ENCODE measurements at places on chromosomes 3 and 15.

- no peak for DNase-seq
These were observed 68.0 kb downstream of the MRPL46 start for GRCh38 chr15:88399021-88399685.

- no peak for DNase-seq
These were observed 39.7 kb downstream of the DIPK2A start for GRCh38 chr3:144011251-144011799.

DNA sequence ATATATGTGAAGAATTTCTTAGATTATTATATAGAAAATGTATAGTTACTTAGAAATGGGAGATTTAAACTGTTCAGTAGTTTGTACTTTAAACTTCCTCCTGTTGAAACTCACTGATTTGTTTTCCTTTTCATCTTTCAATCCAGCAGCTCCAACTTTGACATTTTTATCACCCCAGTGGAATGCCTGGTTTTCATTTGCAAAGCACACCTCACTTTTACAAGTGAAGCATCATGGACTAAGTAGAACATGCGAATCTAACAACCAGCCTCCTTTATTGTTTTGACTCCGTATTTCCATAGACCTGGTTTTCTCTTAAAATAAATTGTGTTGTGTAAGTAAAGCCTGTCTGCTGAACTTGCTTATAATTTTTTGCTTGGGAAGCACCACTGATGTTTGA, 97.8 kb upstream of the ROBO2 start:
- DNase-seq = no peak

- DNase-seq = no peak
These were observed 1.9 kb upstream of the BCL2L10 start for GRCh38 chr15:52114261-52115055.
